ENCODE measurements at places on chromosomes 2 and 18.

DNA sequence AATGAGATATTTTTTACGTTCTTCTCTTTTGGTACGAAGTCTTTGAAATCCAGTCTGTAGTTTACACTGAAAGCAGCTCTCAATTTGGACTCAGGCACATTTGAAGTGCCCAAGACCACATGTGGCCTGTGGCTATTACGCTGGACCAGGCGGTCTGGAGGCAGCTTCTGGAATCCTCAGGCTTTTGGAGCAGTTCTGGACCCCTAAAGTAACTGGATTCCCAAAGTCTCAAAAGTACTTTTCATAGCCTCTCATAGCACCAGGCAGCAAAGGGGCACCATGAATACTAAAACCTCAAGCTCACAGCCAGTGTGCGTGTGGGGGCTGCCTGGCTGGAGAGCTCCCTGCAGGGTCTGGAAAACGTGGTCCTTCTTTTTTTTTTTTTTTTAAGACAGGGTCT lies 119.0 kb downstream of the SMAD7 start:
- DNase-seq, result no peak

- no peak for DNase-seq
Observed at GRCh38 chr2:217220228-217221013, 360.6 kb upstream of the TNP1 start.

DNA sequence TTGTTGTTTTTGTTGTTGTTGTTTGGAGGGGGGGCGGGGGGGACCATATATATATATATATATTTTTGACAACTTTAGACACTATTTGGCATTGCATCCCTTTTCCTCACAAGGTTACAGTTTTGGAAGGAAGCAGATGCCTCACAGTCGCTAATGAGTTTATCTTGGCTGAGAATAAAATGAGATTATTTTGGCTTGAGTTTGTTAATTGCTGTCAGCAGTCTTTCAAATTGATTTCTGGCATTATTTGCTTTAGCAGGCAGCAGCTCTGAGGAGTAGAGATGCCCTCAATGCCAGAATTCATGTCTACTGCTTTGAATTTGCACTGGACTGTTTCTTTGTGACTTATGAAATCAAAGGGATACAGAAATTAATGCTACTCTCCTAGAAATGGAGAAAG lies 595.2 kb upstream of the HNMT start:
- DNase-seq, result no peak

DNA sequence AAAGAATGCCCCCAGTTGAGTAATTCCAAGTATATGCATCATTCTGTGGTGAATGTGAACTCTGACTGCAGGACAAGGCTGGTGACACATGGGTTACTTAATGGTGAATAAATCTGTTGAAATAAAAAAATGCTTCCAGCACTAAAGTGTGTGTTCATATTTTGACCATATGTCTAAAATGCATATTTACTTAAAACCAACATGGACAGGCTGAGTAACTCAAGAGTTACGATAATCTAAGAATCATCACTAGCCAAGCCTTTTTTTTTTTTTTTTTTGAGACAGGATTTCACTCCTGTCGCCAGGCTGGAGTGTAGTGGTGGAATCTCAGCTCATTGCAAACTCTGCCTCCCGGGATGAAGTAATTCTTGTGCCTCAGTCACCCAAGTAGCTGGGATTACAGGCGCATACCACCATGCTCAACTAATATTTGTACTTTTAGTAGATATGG lies 47.1 kb upstream of the CCBE1 start:
- DNase-seq, result no peak

DNA sequence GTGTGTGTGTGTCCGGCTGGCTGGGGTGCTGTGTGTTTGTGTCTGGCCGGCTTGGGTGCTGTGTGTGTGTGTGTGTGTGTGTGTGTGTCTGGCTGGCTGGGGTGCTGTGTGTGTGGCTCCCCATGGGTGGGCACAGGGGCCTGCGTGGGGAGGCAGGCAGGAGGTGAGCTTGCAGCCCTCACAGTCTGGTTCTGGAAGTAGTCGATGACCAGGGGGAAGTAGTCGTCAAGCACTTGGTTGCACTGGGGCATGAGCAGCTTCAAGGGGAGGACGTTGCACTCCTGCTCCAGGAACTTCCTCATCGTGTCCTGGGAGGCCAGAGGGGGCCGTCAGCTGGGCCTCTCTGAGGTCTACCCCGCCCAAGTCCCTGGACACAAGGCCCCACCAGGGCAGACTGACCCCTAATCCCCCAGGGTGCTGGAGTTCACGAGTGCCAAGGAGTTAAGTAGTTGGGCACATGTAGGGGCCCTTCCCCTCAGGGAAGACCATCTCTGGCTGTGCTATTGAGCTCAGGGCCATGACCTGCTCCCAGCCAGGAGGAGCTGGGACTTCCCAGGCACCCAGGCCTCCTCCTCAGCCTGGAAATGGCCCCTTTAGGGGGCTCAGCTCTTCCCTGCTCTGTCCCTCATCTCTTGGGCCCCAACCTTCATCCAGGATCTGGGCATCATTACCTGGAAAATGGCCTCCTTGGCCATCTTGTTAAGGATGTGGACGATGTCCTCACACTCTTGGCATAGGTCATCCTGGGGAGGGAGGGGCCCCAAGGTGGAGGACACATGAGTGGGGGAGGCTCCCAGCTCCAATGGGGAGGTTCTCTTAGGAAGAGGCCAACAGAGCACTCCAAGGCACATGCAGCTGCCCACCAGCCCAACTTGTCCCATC lies 1.3 kb downstream of the SFTPB start:
- no peak for DNase-seq

GRCh38 chr2:209614690-209615369 lies 156.8 kb upstream of the UNC80 start:
- no peak for DNase-seq

DNA sequence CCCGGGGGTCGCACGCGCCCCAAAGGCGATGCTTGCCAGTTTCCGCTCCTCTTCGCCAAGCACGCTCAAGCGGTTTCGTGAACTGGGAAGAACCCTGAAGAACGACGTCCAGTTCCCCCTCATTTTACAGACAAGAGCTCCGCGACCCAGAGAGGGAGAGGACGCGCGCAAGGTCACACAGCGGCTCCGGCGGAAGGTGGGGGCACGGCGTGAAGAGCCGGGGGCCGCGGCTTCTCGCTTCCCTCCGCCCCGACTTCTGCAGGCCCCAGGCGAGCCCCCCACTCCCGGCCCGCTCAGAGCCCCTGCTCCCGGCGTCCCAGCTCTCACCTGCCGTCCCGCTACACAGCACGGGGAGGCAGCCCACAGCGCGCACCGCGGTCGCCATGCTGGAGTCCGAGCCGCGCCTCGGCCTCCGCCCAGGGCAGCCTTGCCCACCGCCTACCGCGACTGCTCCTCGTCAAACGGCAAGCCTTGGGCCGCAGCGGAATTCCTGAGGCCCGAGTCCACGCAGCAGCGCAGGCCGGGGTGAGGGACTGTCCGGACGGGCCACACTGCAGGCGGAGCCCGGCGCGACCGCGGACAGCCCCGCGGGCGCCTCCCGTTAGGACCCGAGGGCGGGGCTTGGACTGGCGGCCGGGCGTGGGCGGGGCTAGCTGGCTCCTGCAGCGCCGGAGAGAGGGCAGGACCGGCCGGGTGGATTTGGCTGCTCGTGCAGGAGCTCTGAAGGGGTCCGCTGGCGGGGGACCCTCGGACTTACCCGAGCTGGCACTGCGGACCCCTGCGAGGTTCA lies at the start of gene MRPS5:
Gene MRPS5, minus strand, starts transcription at position 402 of the 790 bp plus-strand sequence. Its CDS starts 17 bp downstream, at position 385.
- peak; percentile 94 for DNase-seq

- DNase-seq, result no peak
Observed at GRCh38 chr18:45571714-45572113, 43.6 kb upstream of the SLC14A2 start.

Data from stimulated activated CD4-positive, alpha-beta T cell treated with anti-CD3 and anti-CD28 coated beads, Interleukin-4, amount 100 ng/mL, for 4 hours (primary cell).